ENCODE measurements at places on chromosomes 4 and X. TPM values are rescaled to one million over a fixed set of nuclear protein-coding genes. Genes with fewer than 3 reads are reported as not detected.
A peak's percentile ranks its signal among the peaks of the same experiment; 100 is the strongest.

DNA sequence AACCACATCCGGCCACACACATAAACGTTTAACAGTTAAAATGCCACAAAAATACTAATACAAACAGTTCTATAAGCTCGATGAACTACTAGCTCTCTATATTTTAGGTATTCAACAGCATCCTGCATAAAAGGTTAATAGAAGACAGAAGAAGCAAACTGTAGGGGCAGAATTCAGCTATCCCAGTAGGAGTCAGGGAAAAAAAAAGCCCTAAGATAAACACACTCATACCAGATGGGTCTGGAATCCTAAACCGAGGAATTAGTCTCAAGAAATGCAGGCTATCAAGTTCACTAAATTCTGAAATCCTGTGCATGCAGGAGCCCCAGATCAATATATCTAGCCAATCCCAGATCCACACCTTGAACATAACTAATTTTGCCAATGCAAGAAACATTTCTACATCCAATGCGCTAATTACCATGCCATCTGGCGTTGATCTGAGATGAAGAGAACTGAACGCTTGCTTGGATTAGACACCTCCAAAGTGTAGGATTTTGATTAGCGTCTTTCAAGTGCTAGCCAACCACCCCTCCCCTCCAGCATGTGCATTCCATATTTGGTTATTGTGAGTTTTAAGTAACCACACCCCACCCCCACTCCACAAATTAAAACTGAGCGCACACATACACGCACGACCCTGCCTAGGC, 512.2 kb upstream of the INTU start:
- no peak for ATAC-seq

The MAB21L2 gene
- total RNA-seq, result not detected

DNA sequence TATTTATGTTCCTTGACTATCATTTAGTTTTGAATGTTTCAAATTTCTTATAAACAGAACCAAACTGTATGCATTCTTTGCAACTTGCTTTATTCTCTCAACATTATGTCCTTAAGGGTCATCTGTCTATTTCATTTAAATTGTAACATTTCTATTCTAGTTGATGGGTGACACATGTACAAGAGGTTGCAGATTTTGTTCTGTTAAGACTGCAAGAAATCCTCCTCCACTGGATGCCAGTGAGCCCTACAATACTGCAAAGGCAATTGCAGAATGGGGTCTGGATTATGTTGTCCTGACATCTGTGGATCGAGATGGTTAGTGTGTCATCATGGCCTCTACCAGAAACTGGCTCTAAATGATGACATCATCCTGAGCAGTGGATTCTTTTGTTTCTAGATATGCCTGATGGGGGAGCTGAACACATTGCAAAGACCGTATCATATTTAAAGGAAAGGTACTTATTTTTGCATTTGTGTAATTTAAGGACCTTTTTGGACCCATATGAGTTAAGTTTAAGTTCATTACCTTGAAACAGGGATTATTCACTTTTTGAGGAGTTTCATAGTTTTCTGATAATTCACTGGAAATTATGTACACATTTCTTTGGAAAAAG, 6.1 kb downstream of the LIAS start:
- peak; percentile 41 for ATAC-seq

DNA sequence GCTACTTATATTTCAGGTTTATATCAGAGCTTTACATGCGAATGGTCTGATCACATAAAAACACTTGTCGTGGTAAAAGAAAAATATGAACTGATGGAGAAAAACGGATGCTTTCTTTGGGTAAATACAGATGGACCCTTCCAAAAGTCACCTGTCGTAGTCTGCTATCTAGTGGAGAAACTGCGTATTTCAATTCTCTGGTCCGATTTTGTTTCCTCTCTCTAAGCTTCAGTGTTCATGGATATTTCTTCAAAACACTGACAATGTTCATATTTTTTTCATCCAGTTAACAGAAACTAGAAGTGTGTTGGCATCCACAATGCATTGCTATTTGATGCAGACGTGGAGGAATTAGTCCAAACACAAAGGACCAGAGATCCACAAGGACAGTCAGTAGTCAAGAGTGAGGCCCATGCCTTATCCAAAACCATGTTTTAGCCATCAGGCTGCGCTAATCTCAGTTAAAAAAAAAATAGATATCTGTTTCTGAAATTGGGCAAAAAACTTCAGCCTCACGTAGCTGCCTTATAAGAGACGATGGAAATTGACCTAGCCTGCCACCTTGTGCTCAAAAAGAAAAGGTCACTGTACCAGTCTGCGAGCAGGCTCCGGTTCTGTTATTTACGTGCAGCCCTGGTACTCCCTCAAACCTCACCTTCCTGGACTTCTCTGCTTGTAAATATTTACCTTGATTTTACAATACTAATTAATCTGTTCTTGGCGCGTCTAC, 16.0 kb downstream of the MEPE start:
- peak; percentile 79 for ATAC-seq

DNA sequence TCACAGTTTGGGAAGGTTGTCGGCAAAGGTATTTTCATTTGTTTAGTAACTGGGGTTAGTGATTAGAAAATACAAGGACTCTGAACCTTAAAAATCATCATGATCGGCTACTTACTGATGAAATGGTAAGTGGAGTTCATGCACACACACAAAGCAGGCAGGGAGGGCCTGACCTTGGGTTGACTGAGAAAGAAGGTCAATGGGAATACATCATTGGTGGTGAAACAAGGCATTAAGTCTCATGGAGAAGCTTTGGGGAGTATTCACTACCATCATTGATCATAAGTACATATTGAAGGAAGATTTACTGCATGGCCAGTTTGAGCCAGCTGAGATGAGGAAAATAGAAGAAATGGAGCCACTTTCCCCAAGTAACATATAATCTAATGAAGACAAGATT, 74.4 kb downstream of the LUZP4 start:
- no peak for ATAC-seq

The USP26 gene
- total RNA-seq, result not detected

The FOXP3 gene
- total RNA-seq, result 0.76 TPM

DNA sequence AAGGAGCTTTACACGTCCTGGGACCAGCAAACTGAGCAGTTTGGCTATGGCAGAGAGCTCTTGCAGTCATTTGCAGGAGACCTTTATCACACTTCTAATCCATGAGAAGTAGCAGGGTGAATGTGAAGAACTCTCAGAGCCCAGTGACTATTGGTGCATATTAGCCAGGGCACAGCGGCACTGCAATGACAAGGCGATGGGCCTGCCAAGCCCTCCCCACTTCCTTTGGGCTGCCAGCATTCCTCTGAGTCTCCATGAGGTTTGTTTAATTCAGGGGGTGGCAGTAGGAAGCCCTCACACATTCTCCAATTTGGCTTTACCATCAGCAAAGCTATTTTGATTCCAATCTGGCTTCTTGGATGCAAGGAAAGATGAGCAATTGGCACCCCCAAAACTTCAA, 79.2 kb upstream of the TSPAN7 start:
- ATAC-seq, result no peak

- ATAC-seq, result no peak
Observed at GRCh38 chr4:4426511-4427120, 39.7 kb downstream of the NSG1 start.

- no peak for ATAC-seq
Observed at GRCh38 chr4:38785041-38785790, 2.4 kb upstream of the TLR10 start.

- no peak for ATAC-seq
Observed at GRCh38 chrX:118189000-118189399, 72.4 kb upstream of the KLHL13 start.

- no peak for ATAC-seq
Observed at GRCh38 chrX:153633607-153634180, 13.3 kb upstream of the DUSP9 start.

DNA sequence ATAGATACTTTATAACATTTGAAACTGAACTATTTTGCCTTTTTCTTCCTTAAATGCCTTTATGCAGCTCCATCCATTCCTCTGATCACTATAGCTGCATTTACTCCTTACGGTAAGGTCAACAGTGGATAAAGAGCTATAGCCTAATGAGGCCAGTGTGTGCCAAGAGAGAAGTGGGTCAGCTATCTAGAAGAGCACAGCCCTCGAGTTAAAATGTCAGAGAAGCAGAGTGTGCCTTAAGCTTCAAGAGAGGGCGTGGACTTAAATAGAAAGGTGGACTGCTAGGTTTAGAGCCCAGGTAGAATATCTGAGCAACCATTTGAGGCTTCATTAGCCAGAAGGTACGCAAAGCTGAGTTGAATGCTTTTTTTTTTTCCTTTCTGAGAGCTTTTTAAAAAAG, 347.4 kb downstream of the BMPR1B start:
- no peak for ATAC-seq

The TMSB15A gene
- not detected for total RNA-seq

- ATAC-seq, result peak; percentile 20
Observed at GRCh38 chr4:140149846-140150635, 3.9 kb downstream of the MAML3 start.

DNA sequence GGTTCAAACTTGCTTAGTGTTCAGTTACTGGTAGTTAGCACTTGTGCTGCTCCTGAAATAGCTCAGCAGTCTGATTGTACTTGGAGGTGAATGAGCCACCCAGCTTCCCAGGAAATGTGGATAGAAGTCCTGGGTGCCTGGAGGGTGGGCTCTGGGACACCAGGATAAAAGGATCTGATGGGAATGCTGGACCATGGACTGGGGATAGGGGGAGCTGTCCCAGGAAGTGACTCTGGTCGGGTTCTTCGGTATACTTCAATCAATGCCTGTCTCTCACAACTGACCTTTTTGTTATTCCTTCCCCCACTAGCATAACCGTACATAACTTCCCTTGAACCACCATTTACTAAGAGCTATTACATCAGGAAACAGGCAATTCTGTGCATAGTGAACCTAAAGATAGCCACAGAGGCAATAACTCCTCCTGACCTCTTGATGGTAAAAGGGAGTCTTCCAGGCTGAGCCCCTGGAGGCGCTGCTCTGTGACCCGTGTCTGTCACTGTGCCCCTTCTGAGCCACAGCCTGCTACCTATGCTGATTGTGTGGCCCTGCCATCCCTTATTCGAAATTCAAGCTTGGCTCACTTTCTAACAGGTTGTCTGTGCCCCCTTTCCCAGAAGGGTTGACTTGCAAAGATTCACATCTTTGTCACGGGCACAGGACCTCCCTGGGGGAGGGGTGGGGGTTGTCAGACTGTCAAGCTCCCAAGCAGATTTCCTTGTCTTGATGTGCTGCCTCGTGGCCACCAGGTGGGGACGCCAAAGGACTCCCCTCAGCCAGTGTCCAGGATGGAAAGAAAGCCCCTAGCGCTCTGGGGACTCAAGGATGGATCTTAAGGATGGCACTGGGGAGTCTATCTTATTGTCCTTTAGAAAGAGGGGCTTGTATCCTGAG, 24.5 kb upstream of the WDR1 start:
- no peak for ATAC-seq

DNA sequence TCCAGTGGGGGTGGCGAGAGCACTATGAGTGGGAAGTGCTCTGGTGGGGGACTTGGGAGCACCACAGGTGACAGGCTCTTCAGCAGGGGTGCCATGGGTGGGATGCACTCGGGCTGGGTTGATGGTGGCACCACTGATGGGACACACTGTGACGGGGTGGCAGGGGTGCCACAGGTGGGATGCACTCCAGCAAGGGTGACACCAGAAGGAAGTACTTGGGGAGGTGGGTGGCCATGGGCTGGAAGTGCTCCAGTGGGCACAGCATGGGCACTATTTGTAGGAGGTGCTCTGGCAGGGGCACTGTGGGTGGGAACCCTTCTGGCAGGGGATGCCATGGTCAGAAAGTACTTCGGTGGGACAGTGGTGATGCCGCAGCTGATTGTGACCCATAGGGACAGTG, 346.6 kb downstream of the CFAP47 start:
- ATAC-seq, result no peak

GRCh38 chr4:184252136-184253071, 34.7 kb upstream of the ENPP6 start:
- ATAC-seq, result peak; percentile 26

The ABCE1 gene
- 49.3 TPM for total RNA-seq

- ATAC-seq, result peak; percentile 61
Observed at GRCh38 chr4:10173754-10174749, 57.5 kb upstream of the WDR1 start.

GRCh38 chr4:74768857-74769525, 25.3 kb downstream of the BTC start:
- ATAC-seq, result peak; percentile 75

DNA sequence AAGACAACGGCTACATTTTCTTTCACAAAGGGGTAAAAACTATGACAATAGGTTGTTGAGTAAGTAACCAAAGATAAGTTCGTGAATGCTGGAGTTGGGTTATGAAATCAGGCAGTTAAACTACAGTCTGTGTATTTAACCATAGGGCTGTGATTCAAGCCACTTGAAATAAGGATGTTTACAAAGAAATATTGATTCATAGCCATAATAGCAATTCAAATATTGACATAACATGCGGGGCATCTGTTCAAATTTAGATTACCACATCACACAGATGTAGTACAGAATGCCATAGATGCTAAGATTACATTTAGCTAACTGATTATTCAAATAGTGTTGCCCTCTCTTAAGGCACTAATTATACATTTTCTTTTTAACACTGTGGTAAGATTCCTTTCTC, 364.1 kb downstream of the FSTL5 start:
- no peak for ATAC-seq
